Activated naive CD4-positive, alpha-beta T cell (primary cell): ENCODE measurements at places on chromosomes 3 and 15.

DNA sequence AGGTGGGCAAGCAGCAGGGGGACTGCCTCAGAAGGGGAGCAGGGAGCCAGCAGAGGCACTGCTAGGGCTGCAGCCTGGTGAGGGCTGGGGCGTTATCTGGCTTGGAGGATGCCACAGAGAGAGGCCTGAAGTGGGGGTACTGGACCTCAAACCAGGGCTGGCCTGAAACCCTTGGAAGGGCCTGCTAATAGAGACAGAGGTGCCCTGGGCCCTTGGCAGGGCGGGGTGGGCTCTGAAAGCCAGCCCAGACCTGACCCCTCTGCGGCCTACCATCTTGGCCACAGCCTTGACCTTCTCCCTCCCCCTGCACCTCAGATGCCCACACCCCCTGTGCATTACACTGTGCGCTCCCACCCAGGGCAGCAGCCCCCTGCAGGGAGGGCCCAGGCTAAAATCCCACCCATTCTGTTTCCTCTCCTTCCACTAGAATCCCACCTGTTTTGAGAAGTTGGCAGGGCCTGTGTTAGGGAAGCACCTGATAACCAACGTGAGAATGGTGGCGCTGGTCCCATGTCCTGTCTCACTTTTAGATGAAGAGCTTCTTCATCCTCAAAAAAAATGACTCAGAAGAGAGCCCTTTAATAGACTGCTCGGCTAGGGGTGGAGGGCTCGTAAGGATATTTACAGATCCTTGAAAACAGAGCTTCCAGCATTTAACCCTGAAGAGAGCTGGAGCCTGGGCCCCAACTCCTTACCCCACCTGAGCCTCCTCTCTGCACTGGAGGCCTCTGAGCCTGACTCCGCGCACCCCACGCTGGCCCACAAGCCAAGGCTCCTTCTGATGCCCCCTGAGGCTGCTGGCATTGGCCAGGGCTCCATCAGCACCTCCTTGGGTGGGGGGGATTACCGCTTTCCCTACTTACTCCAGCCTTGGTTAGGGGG, 29.8 kb downstream of the LOXL1 start:
- DNase-seq = no peak

GRCh38 chr15:34721802-34722438, 32.9 kb downstream of the GJD2 start:
- DNase-seq = no peak

- no peak for DNase-seq
Measured at GRCh38 chr3:168975576-168975975, 687.9 kb downstream of the MECOM start.

- DNase-seq = no peak
Measured at GRCh38 chr15:75197062-75197630, 4.5 kb upstream of the C15orf39 start.

DNA sequence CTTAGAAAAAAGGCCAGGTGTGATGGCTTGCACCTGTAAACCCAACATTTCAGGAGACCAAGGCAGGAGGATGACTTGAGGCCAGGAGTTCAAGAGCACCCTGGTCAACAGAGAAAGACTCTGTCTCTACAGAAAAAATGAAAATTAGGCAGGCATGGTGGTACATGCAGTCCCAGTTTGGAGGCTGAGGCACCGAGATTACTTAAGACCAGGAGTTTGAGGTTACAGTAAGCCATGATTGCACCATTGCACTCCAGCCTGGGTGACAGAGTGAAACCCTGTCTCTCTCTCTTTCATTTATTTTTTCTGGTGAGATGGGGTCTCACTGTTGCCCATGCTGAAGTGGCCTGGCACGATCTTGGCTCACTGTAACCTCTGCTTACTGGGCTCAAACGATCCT, 24.7 kb downstream of the IP6K1 start:
- DNase-seq = no peak

- no peak for DNase-seq
Measured at GRCh38 chr3:72658466-72659100, 189.7 kb downstream of the SHQ1 start.

DNA sequence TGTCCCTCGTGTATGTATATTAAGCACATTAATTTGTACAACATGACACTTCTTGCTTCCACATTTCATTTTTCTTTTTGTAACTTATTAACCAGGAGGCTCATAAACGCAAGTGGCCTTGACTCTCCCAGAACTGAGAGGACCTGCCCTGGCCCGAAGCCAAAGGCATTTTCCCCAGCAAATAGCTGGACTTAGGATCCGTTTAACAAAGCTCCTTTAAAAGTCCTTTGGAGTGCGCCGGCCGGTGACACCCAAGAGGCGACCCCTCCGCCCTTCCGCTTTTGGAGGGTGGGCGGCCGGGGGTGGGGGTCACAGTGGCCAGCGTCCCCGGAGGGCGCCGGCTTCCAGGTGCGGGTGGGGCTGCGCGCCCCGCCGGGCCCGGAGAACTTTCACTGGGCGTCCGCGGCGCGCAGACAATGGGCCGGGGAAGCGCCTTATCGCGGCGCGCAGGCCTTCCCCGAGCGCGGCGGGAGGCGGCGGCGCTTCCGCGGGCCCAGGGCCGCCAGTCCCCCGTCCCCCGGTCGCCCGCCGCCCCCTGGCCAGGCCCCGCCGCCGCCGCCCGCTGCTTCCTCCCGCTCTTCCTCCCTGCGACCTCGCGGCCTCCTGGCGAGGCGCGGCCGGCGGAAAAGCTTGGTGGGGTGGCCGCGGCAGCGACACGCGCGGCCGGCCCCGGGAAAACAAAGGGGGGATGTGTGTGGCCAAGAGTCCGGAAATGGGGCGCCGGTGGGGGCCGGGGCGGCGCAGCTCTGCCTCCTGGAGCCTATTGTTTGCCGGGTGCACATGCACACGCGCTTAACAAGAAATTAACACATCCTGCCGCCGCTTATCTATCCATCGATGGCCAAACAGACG, 613.4 kb downstream of the MCTP2 start:
- no peak for DNase-seq

DNA sequence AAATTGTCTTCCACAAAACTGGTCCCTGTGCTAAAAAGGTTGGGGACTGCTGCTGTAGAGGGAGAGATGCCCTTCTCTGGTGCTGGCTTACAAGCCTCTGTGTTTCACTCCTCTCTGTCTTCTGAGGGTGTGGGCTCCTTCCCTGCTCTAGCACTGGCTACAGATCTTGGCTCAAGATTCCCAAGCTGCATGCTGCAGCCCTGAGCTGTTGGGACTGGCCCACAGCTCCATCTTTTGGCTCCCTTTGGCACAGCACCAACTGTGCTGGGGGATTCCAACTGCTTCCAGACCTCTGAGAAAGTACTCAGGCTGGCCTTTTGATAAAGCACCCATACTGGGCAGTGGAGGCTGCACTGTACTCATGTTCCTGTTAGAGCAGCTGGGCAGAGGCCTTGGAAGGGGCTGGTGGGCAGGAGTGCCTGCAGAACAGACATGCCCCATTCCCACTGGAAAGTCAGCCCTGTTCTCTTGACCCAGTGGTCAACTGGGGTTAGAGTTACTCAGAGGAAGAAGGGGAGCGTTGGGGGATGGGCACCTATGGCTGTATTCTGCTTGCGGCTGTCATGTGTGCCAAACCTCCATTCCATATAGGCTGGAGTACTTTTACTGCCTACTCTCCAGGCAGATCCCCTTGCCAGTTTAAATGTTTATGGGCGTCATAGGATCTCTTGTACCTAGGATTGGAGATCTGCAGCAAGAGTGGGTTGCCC, 55.7 kb downstream of the GALK2 start:
- DNase-seq = no peak

DNA sequence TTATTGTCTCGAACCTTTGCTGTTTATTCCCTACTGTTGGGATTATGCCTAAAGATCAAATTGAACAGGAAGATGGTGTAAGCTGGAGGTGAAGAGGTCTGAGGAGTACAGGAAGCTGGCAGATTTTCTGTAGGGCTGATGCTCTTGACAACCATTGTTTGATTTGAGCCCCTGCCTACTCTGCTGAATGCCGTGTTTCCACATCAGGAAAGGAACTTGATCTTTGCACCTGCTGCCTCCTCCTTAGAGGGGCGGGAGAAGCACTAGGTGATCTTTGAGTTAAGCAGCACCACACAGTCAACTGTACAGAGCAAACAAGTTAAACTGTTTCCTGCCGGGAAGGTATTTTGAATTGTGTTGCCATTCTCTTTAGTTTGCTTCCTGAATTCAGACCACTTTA, 364.6 kb upstream of the EPHA6 start:
- DNase-seq = no peak

- DNase-seq = no peak
Measured at GRCh38 chr3:143825513-143825912, 22.8 kb downstream of the SLC9A9 start.

- DNase-seq = no peak
Measured at GRCh38 chr3:181457190-181457589, 254.5 kb upstream of the SOX2 start.

- no peak for DNase-seq
Measured at GRCh38 chr3:66703501-66703900, 202.7 kb upstream of the LRIG1 start.

- no peak for DNase-seq
Measured at GRCh38 chr3:185056908-185057307, 96.0 kb downstream of the C3orf70 start.

DNA sequence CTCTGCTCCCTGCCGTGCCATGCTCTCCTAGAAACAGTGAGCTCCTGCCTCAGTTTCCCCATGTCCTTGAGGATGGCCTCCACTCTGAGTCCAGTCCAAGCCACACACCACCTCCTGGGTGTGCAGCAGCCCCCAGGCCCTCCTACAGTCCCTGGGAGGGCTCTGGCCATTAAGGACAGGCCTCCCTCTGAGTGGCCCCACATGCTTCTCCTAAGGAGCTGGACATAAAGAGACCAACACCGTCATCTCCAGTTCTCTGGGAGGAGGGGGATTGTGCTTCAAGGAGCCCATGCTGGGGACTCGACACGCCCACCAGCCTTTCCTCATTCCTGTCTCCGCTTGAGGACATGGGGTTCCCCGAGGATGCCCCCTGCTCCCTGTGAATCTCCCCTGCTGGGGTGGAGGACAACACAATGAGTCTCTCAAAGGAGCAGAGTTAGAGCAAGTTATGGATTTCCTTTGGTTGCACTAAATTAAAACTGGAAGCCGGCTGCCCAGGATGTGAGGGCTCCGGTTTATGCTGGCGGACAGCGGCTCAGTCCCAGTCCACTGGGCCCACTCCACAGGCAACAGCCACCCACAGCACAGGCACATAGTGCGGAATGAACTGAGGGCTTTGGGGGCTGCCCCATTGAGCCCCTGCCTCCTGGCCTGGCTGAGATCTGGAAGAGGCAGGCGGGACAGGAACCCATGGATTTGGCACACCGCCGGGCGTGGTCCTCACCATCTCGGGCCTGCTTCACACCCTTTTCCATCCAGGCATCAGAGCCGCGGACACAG, 165.6 kb upstream of the IQSEC1 start:
- DNase-seq = no peak

- no peak for DNase-seq
Measured at GRCh38 chr3:101189796-101190195, 130.6 kb downstream of the IMPG2 start.

- no peak for DNase-seq
Measured at GRCh38 chr3:194806991-194807630, 121.4 kb downstream of the FAM43A start.

DNA sequence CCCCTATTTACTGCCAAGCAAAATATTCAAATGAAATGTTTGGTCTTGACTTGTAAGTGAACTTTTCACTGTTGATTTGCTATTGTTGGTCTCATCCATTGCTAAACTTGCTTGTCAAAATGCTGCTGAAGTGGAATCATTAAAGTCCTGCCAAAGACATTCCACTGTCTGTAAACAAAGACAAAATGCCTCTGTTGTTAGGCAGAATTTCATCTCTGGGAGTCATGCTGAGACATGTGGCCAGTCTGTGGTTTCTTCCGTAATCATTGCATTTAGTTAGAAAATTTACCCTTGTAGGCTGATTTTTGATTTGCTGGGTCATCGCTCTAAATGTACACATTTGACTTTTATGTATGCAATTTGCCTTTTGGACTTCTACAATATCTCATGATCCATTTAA, 577.7 kb downstream of the MECOM start:
- no peak for DNase-seq

- DNase-seq = no peak
Measured at GRCh38 chr15:76151599-76151974, 91.8 kb downstream of the TMEM266 start.

GRCh38 chr3:187844708-187845107, 99.4 kb upstream of the BCL6 start:
- no peak for DNase-seq

DNA sequence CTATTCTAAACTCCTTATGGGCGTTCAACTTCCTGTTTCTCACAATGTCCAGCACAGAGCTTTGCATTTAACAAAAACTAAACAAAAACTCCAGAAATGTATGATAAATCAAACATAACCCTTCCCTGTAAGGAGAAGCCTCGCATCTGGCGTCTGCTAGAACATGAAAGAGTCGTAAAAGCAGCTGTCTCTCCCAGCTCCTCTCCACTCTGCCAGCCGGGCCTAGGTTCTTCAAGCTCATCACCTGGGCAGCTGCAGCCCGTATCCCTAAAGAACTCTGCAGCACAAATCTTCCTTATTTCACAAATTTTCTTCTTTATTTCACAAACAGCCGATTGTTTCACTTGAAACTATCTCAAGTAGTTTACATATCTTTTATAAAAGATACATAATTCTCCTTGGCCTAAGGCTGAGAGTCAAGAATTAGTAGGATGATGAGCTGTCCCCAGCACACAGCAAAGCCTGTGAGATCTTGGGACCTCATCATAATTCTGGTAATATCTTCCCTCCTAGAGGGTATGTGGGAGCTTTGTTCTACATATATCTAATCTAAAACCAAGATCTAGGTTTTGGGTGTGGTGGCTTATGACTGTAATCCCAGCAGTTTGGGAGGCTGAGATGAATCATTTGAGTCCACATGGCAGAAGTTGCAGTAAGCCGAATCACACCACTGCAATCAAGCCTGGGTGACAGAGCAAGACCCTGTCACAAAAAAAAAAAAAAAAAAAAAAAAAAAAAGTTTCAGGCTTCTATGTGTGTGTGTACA, 35.3 kb downstream of the ANXA2 start:
- DNase-seq = no peak

DNA sequence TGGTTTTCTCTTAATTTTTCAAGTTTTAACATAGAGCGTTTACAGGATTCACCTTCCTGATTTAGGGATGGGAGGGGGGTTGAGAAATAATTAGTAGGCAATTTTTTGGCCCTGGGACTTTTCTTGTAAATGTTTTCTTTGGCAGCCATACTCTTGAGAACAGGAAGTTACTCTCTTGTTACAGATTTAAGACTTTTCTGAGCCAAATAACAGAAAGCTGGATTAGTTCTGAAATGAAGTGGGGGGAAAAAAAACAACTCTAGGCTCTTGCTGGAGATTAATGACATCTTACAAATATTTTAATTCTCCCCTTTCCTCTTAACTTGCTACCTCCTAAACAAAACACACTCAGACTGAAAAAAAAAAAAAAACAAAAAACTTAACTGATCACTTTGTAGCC, 13.8 kb upstream of the POLR2M start:
- no peak for DNase-seq

DNA sequence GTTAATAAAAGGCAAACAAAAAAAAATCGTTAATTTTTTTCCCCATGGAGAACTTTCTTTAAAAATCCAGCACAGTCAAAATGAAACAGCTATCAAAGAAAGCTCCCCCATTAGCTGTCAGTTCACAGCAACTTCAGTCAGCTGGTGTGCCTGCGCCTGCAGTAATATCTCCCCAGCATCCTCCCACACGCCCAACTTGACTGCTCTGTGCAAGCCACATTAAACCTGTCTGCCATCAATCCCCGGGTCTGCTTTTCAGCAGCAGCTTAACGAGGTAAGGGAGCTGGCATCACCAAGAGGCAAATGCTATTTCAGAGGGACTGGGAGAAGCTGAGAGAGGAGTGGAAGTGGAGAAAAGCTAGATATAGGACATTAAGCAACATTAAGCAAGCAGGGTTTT, 337.5 kb downstream of the GAP43 start:
- no peak for DNase-seq
